ENCODE measurements at places on chromosomes 12 and 14.

DNA sequence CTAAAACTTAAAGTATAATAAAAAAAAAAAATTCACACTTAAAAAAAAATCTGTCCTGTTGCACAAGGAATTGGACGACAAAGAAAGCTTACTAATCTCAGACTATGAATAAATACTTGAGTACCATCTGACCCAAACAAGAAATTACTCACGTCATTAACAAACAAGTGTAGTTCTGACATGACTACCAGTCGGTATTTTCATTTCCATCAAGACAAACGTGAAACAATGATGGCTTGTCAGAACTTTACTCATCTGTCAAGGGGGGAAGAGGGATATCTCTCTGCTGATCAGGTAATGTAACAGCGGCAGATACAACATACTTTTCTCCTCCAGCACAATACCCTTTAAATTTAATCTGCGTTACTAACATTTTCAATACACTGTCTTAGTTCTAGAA is 78.3 kb downstream of the CDK17 start:
- no peak for DNase-seq

DNA sequence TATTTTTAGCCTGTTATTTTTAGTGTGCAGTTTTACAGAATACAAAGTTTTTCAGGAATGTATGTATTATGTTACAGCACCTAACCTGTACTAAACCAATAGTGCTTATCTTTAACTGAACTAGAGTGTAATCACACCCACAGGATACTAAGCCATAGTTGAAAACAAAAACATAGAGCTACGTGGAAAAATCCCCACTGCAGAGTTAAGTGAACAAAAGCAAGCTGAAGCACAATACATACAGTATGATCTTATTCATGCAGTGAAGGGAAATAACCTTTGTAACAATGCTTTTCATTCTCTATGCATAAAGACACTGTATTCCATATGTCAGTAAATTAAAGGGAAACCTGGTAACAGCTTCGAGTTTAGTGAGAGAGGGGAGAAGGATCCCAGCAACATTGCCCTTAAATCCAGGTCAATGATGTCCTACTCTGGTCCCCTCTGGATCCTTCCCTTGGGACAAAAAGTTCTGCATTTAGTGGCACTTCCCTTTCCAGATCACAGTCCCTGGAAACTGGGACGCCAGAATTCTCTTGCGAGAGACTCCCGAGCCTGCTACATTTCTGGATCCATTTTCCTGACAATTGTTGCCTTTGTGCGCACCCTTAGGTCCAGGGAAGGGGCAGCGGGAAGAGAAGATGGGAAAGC is 121.3 kb upstream of the CCND2 start:
- DNase-seq, result no peak

DNA sequence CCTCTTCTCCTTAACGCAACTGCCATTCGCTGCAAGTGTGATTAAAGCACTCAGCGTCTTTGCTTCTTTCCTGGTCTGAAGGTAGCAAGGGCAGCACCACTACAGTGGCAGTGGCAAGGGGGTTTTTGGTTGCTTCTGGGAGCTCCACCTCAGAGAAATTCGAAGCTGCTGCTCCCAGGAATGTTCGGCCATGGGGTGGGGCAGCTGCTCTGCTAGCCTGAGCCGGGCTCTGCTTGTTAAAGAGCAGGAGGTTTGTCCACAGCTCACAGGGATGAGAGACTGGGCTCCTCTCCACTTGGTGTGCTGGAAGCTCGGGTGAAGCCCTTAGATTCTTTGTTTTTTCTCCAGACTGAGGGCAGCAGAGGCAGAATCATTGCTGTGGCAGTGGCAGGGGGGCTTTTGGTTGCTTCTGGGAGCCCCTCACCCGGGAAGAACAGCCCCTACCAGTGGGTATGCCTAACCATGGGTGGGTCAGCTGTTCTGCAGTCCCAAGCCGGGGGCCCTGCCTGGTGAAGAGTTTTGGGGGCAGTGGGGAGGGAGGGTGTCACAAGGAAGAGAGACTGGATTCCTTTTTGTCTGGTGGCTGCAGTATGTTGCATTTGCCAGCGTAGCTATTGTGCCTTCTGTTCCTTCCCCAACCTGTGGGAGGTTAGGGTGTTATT is 340.2 kb downstream of the AEBP2 start:
- DNase-seq, result no peak

- no peak for DNase-seq
These were observed 51.1 kb downstream of the BRMS1L start for GRCh38 chr14:35877276-35877675.

- DNase-seq, result no peak
These were observed 13.4 kb downstream of the VDR start for GRCh38 chr12:47891356-47891755.

DNA sequence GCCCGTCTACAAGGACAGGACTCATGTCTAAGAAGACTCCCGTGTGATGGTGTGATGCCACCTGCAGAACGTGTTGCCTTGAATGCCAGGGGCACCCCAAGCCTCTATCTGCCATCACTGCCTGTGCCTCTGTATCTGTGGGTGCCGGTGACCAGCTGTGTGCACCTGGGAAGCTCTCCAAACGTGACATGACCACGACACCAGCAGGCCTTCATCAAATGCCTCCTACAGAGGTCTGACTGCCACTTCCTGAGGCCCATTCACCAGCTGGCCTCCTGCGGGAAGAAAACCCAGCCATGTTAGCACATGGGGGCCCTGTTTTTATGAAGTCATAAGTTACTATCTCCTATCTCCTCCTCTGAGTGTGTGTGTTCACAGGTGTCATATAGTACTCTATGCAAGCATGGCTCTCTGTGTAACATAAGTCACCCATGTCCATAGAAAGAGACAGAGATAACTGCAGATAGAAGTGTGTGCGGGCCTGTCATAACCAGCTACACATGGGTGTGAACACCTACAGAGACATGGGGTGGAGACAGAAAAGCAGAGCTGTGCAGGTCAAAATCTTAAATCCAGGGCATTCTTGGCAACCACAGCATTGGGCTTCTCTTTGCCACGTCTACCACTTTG is 18.3 kb upstream of the SERPINA4 start:
- DNase-seq, result no peak

DNA sequence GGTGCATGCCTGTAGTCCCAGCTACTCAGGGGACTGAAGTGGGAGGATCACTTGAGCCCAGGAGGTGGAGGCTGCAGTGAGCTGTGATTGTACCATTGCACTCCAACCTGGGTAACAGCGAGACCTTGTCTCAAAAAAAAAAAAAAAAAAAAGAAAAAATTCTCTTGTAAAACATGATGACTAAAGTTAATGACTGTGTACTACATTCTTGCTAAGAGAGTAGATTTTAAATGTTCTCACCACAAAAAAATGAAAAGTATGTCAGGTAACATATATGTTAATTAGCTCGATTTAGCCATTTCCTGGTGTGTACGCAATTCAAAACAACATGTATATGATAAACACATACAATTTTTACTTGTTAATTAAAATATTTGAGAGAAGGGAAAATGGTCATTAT is 480.7 kb upstream of the RGS6 start:
- no peak for DNase-seq

DNA sequence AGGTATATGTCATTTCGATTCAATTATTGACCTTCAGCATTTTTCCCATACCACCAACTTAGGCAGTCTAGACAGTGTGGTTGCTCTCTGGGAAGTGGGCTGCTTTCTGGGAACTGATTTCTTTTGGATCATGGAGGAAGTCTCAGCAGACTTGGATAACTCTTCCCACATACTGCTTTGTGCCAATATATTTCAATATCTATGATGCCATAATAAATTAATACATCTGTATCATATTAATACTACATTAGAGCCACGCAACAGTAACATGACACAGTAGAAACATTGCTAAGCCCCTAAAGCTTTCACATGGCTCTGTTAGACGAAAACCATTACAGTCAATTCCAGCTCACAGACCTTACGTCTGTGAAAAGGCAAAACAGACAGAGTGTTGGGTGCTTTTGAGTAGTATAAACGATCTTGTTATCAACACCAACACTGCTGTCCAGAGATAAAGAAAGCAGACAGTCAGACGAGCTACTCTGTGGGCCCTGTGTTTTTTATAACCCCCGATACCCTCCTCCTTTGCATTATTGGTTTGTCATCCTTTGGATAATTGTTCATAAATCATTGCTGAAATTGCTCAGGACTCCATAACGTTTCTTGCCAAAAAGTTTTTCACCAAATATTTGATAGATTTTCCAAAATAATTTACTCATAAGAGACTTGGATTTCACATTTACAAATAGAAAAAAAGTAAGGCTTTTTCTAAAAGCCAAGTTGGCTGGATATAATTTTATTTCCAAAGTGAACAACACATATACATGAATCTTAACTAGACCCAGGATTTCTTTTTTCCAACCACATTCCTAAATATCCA is 439.7 kb downstream of the ADAMTS20 start:
- no peak for DNase-seq

- no peak for DNase-seq
These were observed 105.6 kb downstream of the KSR2 start for GRCh38 chr12:117863002-117863709.

DNA sequence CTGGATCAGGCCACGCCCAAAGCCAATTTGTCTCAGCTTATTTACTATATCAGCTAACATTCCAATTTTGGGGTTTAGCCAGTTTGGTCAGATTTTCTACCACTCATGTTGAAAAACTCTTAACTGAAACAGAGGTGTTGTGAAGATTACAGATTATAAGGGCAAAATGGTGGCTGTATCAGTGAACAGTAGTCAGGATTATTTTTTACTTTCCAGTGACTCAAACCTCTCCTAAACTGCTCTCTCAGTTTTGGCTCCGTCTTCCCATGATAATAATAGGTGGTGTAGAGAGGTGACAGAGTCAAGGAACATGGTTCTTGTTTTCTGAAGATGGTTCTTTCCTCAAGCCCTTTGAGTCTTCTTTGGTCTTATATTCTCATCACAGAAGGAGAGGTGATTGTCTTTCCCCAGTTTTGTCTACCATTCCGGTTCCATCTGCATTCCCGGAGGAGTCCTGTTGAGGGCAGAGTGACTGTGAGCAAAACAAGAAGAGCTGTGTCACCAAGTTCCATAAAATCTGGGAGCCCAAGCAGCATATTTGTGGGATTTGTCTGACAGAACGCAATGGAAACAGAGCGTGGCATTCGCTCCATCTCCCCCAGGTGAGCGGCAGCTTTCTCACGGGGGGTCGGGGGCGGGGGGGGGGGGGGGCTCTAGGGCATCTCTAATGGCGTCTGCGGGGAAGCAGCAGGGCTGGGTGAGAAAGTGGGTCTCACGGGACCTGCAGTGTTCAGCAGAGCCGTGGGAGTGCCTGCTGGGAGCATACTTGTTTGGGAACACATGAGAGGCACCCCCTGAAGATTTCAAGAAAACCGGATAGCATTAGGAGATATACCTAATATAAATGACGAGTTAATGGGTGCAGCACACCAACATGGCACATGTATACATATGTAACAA is 59.1 kb downstream of the TBC1D30 start:
- DNase-seq, result no peak

- no peak for DNase-seq
These were observed 24.7 kb upstream of the GLIPR1 start for GRCh38 chr12:75455839-75456238.

DNA sequence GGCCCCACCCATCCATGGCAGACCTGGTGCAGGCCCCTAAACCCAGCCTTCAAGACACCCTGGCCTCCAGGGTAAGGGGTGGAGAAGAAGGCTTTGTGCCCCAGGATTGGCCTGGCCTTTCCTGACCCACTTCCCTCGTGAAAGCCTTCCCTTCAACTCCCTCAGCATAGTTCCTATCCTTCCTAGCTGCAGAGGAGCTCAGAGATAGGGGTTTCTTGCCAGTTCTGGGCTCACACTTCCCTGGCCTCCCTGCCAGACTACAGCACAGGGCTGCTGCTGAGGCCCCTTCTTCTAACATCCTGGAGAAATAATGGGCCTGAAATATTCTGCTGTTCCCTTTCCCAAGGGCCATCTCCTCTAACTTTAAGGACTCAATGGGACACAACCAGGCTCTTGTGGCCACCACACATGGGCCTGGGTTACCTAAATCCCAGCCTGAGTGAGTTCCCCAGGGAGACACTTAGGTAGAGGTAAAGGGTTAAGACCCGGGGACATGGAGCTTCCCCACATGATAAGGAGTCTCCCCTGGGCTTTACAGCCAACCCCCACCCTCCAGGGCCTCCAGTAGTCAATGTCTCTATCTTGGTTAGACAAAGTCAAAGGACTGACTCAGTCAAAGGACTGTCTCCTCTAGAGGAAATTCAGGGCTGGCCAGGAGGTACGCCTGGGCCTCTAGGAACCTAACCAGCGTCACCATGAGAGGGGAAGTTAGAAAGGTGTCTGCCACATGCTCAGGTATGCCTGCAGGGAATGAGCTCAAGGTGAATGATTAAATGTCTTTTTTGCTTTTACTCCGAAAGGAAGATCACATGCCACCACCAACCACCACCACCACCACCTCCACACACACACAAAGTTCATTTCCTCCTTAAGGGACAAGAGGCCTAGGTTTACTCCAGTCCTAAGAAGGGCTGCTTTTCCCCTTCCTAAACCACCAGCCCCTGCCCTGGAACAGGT is 7.1 kb downstream of the ZFP36L1 start:
- peak; percentile 54 for DNase-seq

DNA sequence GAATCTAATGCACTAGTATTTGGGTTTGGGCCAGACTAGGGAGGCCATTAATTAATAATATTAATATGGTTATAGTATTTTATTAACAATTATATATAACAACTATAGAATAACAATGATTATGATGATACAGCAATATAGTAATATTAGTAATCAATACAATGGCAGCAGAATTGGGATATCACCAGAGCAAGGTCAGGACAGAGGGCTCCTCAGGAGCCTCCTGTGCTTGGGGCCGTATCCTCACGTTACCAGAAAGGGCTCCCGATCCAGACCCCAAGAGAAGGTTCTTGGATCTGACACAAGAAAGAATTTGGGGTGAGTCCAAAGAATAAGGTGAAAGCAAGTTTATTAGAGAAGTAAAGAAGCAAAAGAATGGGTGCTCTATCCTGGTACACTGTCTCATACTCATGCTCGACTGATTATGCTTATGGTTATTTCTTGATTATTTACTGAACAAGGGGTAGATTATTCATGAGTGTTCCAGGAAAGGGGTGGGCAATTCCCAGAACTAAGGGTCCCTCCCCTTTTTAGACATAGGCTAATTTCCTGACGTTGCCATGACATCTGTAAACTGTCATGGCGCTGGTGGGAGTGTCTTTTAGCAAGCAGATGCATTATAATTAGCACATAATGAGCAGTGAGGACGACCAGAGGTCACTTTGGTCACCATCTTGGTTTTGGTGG is 61.6 kb downstream of the RIN3 start:
- no peak for DNase-seq

- no peak for DNase-seq
These were observed 5.8 kb upstream of the SLC25A47 start for GRCh38 chr14:100317389-100317788.

DNA sequence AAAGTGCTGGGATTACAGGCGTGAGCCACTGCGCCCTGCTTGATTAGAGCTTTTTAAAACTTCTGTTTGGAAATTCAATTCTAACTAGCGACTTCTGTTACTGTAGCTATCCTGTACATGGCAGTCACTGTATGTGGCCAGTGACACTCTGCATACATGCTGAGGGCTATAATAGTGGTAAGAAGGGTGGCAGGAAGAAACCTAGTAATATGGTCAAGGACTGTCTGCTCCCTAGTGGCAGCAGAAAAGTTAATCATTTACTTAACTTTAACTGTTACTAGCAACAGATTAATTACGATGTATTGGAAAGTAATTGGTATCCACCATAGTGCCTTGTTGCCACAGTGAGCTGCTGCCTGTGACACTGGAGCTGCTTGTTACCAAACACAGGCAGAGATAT is 149.0 kb downstream of the KITLG start:
- no peak for DNase-seq

GRCh38 chr14:37890095-37890494 is 294.7 kb downstream of the TTC6 start:
- no peak for DNase-seq

Data from activated CD4-positive, alpha-beta T cell treated with anti-CD3 and anti-CD28 coated beads for 4 hours (primary cell).